ENCODE measurements at places on chromosomes 1 and 21. TPM values are rescaled to one million over a fixed set of nuclear protein-coding genes. Genes with fewer than 3 reads are reported as not detected.

- DNase-seq = no peak
Observed at GRCh38 chr1:229769006-229769405, 143.0 kb downstream of the URB2 start.

GRCh38 chr1:177586429-177586828, 383.4 kb downstream of the SEC16B start:
- DNase-seq = no peak

Gene HHIPL2
- 0.21 TPM for polyA plus RNA-seq

Gene HPCA
- 0.31 TPM for polyA plus RNA-seq

GRCh38 chr1:226054519-226055327, 7.8 kb upstream of the H3-3A start:
- no peak for DNase-seq

- DNase-seq = no peak
Observed at GRCh38 chr1:15957221-15958095, 18.4 kb downstream of the ZBTB17 start.

DNA sequence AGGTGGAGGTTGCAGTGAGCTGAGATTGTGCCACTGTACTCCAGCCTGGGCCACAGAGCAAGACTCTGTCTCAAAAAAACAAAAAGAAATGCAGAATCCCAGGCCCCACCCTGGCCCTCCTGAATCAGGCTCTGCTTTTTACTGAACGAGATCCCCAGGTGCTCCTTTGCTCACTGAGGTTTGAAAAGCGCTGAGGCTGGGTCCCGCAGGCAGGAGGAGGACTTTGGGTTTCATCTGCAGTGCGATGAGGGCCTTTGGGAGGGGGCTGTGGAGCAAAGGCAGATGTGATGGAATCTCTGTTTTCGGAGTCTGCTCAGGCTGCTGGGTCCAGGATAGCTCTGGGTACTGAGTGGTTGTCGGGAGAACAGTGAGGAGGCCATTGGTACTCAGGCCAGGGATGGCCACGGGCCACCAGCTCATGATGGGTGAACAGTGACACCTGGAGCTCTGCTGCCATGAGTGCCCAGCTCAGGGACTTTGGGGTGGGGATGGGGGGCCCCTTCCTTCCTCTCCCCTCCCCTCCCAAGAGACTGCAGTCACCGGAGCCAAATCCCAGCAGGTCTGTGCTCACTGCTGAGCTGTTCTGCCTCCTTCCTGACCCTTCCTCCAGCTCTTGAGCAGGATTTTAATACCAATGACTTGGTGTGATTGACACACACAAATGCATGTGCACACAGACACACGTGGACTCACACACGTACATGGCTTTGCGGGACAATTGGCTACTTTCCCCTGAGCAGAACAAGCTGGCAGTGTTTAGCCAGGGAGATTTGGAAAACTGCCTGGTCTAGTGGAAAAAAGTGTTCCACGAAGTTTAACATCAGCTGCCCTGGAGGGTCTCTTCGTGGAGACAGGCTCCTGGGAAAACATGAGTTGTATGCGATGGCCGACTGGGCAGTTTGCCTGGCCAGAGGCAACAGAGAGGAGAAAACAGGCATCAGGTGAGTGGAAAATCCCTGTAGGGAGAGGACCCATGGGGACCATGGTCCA, 3.6 kb upstream of the DHRS3 start:
- DNase-seq = peak; percentile 56

Gene SYT14
- 1.5 TPM for polyA plus RNA-seq

- DNase-seq = no peak
Observed at GRCh38 chr1:27980216-27980845, 20.6 kb downstream of the XKR8 start.

GRCh38 chr1:206703661-206704060, 19.0 kb downstream of the MAPKAPK2 start:
- no peak for DNase-seq

GRCh38 chr1:47510282-47510811, 72.5 kb downstream of the FOXD2 start:
- no peak for DNase-seq

Gene HRNR
- polyA plus RNA-seq = 0.95 TPM

GRCh38 chr21:43734131-43734927, 15.4 kb downstream of the PDXK start:
- no peak for DNase-seq

Gene SUSD4
- 3.9 TPM for polyA plus RNA-seq

DNA sequence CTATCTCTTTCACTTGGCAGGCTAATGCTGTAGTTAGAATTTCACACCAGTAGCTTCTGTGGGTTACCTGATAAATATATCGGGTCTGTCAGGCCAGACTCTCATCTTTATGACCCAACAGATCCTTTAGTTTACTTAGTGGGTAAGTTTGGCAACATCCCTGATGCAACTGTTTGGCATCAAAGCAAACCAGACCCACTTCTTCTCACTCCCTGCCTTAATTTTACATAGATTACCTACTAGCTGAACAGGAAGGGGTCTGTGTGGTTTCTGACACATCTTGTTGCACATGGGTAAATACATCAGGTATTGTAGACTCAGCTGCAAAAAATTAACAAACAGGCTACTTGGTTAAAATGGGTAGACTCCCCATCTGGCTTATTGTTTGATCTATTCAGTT, 3.2 kb upstream of the GUK1 start:
- DNase-seq = no peak

DNA sequence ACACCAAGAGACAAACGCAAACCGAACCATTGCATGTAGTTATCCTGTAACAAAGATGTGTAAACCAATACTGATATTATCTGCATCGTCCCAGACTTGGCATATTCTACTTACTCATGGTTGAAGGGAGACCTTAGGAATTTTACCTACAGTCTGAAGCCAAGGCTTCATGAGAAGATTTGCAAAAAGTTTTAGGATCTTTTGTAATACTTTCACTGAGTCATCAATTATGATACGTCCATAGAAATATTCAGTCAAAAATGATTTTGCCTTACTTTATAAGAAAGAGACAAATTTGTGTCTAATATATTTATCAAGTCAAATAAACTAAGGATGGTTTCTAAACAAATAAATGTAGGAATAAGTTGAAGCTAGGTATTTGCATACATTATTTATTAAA, 1176.1 kb upstream of the ADGRL2 start:
- DNase-seq = no peak

Gene SCYL3
- polyA plus RNA-seq = 10.5 TPM

GRCh38 chr21:39120876-39121599, 62.2 kb downstream of the PSMG1 start:
- no peak for DNase-seq

- DNase-seq = no peak
Observed at GRCh38 chr1:26126321-26127084, 14.9 kb downstream of the PDIK1L start.

- DNase-seq = no peak
Observed at GRCh38 chr1:170659399-170660035, 4.4 kb upstream of the PRRX1 start.

DNA sequence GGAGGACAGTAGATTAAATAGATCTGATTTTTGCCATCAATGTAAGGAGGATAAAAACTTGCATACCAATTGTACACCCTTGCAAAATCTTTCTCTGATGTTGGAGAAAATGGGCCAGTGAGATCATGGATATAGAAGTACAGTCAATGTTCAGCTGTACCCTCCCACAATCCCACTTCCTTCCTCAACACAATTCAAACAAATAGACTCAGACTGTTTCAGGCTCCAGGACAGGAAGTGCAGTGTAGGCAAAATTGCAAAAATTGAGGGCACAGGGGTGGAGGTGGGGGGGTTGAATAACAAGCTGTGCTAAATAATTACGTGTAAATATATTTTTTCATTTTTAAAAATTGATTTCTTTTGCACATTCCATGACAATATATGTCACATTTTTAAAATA, 3.9 kb upstream of the IFI44 start:
- no peak for DNase-seq

GRCh38 chr21:36960676-36961284, 5.7 kb downstream of the HLCS start:
- DNase-seq = no peak

DNA sequence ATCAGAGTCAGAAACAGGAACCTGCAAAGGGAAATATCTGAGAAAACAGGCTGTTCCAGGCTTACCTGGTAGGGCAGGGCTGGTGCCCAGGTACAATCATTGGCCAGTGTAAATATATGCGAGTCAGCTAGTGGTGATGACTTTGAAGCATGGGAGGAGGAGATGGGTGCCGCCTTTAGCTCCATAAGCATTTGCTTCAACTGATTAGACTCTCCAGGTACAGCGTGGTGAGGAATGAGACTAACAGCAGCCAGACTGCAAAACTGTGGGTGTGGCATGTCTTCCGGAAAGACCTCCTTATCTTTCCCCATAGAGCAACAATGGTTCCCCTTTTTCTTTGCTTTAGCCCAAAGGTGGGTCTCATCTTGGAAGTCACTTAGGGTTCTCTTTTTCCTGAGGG, 137.2 kb downstream of the LRIG2 start:
- no peak for DNase-seq

DNA sequence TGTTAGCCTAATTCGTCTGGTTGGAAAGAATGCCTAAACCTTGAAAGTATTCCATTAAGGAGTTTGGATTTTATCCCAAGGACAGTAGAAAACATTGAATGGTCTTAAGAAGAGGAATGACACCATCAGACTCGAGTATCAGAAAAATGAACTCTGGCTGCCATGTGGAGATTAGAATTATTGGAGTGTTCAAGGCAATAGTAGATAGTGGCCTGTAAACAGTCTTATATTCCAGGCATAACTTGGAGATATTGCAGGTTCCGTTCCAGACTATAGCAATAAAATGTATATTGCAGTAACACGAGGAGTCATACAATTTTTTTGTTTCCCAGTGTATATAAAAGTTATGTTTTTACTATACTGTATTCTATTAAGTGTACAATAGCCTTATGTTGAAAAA, 130.9 kb downstream of the GDAP2 start:
- no peak for DNase-seq

DNA sequence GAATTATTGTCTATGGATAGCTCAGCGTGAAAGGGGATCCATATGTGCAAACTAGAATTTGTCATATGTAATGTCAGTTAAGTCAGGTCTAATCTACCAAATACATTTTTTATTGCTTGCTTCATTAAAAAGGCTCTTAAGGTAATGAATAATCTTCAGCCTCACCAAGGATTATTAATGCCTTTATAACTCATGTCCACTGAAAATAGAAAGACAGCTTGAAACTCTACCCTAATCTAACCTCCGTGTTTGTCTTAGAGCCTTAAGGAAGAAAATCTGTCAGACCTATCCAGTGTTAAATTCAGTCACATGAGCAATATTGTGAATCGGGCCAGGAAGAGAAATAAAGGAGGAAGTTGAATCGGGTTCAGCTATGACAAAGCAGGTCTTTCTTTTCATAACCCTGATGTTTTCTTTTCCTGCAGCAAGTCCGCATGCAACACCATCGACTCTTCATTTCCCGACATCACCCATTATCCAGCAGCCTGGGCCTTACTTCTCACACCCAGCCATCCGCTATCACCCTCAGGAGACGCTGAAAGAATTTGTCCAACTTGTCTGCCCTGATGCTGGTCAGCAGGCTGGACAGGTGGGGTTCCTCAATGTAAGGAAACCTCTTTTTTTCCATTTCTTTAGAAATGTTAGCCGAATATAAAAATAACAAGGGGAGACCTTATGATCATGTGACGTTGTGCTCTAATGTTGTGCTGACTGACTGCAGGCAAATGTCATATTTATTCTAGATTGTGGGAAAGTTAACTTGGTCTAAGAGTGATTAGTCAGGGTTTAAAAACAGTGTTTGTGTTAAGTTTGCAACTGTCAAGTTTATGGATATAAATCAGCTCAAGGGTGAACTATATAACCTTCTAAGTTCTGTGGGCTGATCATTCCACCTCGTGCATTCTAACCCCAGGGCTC, 321.0 kb downstream of the TM2D1 start:
- DNase-seq = no peak

Gene ADGRB2
- 9.2 TPM for polyA plus RNA-seq

DNA sequence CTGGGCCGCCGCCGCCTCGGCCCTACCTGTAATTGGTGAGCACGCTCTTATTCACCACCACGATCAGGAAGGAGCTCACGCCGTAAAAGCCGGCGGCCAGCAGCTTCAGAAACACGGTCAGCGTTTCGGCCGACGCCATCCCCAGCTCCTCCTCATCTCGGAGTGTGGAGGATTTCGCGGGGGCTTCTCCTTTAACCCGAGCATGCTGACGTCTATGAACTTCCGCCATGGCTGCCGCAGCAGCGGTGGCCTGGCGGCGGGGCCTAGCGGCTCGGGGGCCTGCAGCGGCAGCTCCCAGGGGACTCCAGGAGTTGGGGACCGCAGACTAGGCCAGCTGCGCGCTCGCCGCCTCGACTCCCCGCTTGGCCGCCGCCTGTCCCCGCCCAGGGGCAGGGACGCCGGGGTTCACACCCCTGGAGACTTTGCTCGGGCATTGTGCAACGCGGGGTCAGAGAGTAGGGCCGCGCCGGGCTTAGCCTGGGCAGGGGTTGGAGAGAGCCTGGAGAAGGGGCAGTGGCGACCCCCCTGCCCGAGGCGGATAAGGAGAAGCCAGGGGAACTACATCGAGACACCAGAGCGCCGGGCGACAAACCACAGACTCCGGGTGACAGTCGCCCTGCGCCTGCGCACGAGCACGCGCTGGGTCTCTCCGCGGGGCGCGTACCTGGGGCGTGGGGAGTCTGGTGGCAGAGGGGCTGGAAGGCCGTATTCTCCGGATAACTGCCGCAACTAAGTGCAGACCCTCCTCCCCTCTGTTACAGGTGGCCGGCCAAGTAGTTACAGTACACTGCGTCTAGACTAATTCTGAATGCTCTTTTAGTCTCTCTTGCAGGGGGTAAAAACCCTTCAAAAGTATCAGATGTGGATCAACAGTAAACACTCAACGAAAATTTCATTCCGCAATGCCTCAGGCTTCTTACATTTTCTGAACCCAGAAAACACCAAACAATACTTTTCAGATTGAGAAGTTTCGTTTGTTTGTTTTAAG, at the start of gene SLC35D1:
Gene SLC35D1, minus strand, starts transcription at position 364 of the 988 bp plus-strand sequence. Its CDS starts 135 bp downstream, at position 229.
- peak; percentile 80 for DNase-seq

GRCh38 chr1:27596261-27596660, 7.7 kb downstream of the AHDC1 start:
- DNase-seq = no peak

Gene UTS2
- polyA plus RNA-seq = not detected

GRCh38 chr1:83959824-83960498, 39.0 kb downstream of the TTLL7 start:
- no peak for DNase-seq

- peak; percentile 7 for DNase-seq
Observed at GRCh38 chr1:160834945-160835565, 27.6 kb downstream of the CD244 start.

DNA sequence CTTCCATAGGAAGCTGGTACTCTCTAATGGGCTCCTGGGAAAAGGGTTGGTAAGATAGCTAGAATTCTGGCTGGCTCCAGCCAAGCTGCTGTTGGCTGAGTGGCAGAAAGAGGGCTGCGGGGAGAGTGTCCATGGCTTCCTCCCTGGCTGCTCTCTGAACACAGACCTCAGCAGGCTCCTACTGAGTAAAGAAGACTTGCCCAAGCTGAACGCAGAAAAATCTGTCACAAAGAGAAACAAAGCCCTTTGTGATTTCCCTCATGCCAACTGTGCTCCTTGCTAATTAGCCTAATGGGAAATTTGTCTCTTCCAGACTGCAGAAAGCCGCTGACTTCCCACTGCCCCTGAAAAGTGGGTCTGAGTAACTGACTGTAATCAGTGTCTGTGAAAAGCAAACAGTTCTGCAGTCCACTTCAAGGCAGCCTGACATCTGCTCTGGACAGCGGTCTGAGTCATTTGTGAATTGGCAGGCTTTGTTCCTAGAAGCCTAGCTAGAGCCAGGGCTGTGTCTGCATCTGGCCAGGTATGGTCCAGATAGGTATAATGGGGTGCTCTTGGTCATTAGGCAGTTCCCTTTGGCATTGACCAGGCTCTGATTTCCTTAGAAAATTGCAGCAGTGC, 282.8 kb downstream of the ZNF648 start:
- DNase-seq = no peak

- DNase-seq = no peak
Observed at GRCh38 chr1:186214791-186215190, 160.3 kb downstream of the TPR start.

- no peak for DNase-seq
Observed at GRCh38 chr1:183600136-183600535, 9.9 kb upstream of the NCF2 start.

All from muscle of arm (tissue), 14 donors.